ENCODE measurements at places on chromosomes 1 and 21.

- H3K36me3 ChIP-seq: no peaks in the 10 kb centered on the region
- H3K27ac ChIP-seq: no peak overlapping the region
- DNase-seq: no peak
- no peaks in the 10 kb centered on the region for H3K27me3 ChIP-seq
Observed at GRCh38 chr1:231670755-231671154, 44.2 kb downstream of the DISC1 start.

DNA sequence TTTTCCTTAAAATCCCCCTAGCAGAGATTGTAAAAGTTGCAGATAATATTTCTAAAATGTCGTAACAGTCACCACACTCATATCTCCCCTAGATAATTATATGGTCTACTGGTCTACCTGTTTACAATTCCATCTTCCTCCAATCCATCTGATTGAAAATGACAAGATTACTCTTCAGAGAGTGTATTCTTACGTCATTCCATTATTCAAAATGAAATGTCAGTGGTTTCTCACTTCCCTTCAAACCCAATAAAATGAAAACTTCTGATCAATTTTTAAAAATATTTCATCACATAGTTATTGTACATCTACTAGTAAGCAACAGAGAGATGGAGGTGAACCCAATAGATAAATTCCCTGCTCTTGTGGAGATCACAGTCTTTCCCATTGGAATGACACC, 202.2 kb upstream of the C8B start:
- DNase-seq: no peak
- no peak overlapping the region for H3K4me3 ChIP-seq

GRCh38 chr1:153465811-153466636, 5.6 kb upstream of the S100A7 start:
- H3K27ac ChIP-seq: no peak overlapping the region

GRCh38 chr21:45799765-45800338, 156.3 kb downstream of the PCBP3 start:
- H3K4me1 ChIP-seq: no peaks in the 10 kb centered on the region
- H3K36me3 ChIP-seq: no peaks in the 10 kb centered on the region
- no peak overlapping the region for H3K4me3 ChIP-seq
- no peak for DNase-seq
- H3K27ac ChIP-seq: no peak overlapping the region
- H3K27me3 ChIP-seq: peaks cover 7% of the 10 kb centered on the region

All from breast epithelium (tissue), 4 donors.